ENCODE measurements at places on chromosomes 6 and 20.

- DNase-seq = no peak
Observed at GRCh38 chr6:105484238-105485161, 81.6 kb upstream of the PREP start.

DNA sequence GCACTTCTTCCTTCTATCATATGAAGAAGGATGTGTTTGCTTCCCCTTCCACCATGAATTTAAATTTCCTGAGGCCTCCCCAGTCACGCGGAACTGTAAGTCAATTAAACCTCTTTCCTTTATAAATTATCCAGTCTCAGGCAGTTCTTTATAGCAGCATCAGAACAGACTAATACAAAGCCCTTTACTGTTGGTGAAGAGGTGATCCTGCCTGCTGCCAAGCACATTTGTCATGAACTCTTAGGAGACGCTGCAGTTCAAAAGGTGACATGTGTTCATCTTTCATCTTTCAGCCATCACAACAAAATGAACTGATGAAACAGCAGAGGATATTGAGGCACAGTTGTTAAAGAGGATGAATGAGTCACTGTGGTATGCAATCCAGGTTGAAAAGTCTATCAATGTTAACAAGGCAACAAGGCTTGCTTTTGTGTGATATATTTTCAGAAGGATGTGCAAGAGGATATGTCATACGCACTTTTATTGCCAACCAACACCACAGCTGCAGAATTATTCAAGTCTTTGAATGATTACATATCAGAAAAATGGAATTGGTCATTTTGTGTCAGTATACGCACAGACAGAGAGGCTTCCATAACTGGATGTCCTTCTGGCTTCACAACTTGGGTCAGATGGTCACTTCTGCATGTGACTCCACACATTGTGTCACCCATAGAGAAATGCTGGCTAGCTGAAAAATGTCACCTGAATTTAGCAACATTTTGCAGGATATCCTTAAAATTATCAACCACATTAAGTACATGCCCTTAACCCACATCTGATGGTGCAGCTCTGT lies 52.4 kb upstream of the PLN start:
- DNase-seq = no peak

DNA sequence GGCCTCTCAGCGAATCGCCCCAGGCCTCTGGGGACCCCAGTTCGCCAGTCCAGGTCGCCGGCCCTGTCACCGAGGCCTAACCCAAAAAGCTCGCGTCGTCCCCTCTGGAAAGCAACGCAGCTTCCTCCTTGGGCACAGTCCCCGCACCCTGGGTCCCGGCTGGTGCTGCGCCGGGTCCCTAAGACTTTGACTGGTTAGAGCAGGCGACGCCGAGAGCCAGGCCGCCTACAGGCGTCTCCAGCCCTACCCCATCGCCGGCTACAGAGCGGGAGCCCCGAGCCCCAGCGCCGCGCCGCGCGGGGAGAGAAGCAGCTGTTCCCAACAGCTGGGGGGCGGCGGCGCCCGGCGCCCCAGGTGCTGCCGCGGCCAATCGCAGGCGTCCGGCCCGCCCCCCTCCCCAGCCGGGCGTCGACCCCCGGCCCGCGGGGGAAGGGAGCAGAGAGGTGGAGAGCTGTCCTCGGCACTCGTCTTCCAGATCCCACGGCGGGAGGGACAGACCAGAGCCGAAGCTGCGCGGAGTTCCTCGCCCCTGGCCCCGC lies 540 bp upstream of the RBM24 start:
- peak; percentile 11 for DNase-seq

GRCh38 chr20:5470943-5471342 lies 154.2 kb upstream of the PROKR2 start:
- no peak for DNase-seq

- DNase-seq = no peak
Observed at GRCh38 chr6:74069089-74069581, 373.1 kb downstream of the CD109 start.

- no peak for DNase-seq
Observed at GRCh38 chr20:63697868-63698545, 1.6 kb downstream of the TNFRSF6B start.

Measured in stimulated activated CD4-positive, alpha-beta T cell treated with anti-CD3 and anti-CD28 coated beads, Interleukin-4, amount 100 ng/mL, for 1 hour (primary cell).